IMR-90 (cell line): ENCODE measurements at places on chromosomes 13 and 19. TPM values are rescaled to one million over a fixed set of nuclear protein-coding genes. Genes with fewer than 3 reads are reported as not detected.

GRCh38 chr13:79442221-79442620 lies 36.2 kb upstream of the RBM26 start:
- no peaks in the 10 kb centered on the region for H3K27me3 ChIP-seq
- no peaks in the 10 kb centered on the region for H3K4me1 ChIP-seq
- DNase-seq, result no peak

DNA sequence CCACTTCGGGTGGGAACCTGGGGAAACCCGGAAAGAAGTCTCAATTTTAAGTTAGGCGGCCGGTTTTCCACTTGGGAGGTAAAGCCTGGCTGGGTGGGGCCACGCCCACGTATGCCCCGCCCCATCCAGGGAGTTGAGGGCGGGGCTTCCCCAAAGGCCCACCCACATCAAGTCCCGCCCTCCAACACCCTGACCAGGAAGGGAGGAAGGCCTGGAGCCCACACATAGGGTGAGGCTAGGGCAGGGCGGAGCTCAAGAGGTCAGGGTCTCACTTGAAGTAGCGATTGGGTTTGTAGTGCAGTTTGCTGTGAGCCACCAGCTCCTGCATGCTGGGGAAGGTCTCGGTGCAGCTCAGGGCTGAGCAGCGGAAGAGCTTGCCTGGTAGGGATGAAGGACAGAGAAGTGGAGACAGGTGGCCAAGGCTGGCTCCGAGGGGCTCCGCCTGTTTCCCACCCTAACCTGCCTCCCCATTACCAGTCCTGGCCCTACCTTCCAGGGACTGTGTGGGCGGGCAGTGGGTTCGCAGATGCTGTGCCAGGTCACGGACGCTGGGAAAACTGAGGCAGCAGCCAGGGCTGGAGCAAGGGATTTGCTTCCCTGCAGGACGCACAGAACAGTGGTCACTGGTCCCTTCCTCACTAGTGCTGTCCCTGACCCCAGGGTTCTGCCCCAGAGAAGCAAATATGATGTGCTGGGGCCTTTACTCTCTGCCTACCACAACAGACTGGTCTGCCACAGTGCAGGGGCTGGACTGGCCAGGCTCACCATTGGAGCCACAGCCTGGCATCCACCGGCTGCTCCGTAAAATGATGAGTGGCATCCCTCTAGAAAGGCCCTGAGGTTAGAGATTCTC lies 1.6 kb downstream of the ZNF414 start:
- no peaks in the 10 kb centered on the region for H3K27me3 ChIP-seq
- no peak for DNase-seq
- H3K4me1 ChIP-seq, result peaks cover 7% of the 10 kb centered on the region
- H3K4me3 ChIP-seq, result no peak overlapping the region
- H3K36me3 ChIP-seq, result peaks cover 2% of the 10 kb centered on the region; the same call in 1 of the 2 replicates

The USHBP1 gene
- polyA plus RNA-seq, result not detected in 2 replicates

The ZNF222 gene
- polyA plus RNA-seq, result 2.8 and 3.2 TPM in 2 replicates

DNA sequence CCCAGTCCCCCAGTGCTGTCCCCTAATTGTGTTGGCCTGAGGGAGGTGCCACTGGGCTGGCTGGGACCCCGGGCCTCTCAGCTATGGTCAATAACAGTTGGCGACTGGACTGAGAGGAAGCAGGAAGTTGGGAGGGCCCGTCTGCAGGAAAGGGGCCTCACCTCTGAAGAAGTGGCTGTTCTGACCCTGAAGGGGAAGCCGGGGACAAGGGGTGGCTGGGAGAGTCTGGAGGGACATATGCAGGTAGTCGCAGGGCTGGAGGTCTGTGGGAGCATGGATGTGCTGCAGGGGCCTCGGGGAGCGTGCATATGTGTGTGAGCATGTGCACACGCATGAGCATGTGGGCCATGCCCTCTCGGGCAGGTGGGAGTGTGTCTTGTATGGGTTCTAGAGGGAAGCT lies 5.9 kb downstream of the PKN1 start:
- no peaks in the 10 kb centered on the region for H3K27me3 ChIP-seq
- H3K4me1 ChIP-seq, result peaks cover 16% of the 10 kb centered on the region
- no peak overlapping the region for H3K4me3 ChIP-seq
- peaks cover 27% of the 10 kb centered on the region for H3K36me3 ChIP-seq

DNA sequence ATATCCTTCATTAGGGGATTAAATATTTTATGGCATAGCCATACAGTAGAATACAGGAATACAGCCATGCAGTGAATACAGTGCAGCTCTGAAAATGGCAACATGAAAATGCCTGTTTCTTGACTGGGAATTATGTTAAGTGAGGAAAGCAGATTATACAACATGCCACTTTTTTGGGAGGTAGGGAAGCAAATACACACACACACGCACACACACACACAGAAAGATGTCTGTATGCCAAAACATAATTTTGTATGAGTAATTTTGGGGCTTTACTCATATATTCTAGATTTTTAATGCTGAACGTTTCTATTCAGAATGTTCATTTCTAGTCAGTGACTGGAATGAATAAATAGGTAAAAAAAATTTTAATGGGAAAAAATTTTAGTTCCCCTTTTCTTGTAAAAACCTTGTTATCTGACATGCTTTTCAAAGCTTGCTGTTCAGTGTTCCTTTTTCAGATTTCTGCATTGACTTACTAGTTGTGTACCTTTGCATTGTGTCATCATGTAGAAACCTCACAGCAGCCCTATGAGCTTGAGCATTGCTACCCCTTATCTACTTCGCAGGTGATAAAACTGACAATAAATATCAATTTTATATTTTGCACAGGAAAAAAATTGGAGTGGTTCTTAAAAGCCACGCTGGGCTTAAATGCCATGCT lies 7.8 kb downstream of the GPR183 start:
- DNase-seq, result no peak
- H3K4me1 ChIP-seq, result no peaks in the 10 kb centered on the region
- H3K4me3 ChIP-seq, result no peak overlapping the region
- H3K27me3 ChIP-seq, result no peaks in the 10 kb centered on the region
- H3K36me3 ChIP-seq, result peaks cover 2% of the 10 kb centered on the region; the same call in 1 of the 2 replicates

The FCER2 gene
- not detected in 2 replicates for polyA plus RNA-seq

The COLGALT1 gene
- 117 and 124 TPM in 2 replicates for polyA plus RNA-seq

- H3K36me3 ChIP-seq, result no peaks in the 10 kb centered on the region
- no peaks in the 10 kb centered on the region for H3K27me3 ChIP-seq
- H3K4me3 ChIP-seq, result no peak overlapping the region
Observed at GRCh38 chr13:84121456-84121855, 239.2 kb upstream of the SLITRK1 start.

The ZNF850 gene
- 0.90 and 1.1 TPM in 2 replicates for polyA plus RNA-seq

DNA sequence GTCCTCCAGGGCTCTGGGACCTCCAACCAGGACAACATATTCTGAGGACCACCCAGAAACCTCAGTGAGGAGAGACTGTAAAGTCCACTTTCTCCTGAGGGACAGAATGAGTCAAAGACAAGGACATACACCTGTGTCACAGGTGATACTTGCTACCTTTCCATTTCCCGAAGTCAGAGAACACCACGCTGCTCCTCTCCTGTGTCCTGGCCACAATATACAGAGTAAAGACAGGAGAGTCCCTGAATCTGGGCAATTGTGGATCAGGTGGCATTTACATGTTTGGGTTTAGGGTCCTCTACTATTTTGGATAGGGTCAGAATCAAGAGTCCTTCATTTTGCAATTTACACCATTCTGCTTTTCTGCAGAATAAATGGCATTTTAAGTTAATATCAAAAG lies 4.9 kb downstream of the MED26 start:
- no peak for DNase-seq
- H3K27ac ChIP-seq, result no peak overlapping the region
- H3K27me3 ChIP-seq, result no peaks in the 10 kb centered on the region

DNA sequence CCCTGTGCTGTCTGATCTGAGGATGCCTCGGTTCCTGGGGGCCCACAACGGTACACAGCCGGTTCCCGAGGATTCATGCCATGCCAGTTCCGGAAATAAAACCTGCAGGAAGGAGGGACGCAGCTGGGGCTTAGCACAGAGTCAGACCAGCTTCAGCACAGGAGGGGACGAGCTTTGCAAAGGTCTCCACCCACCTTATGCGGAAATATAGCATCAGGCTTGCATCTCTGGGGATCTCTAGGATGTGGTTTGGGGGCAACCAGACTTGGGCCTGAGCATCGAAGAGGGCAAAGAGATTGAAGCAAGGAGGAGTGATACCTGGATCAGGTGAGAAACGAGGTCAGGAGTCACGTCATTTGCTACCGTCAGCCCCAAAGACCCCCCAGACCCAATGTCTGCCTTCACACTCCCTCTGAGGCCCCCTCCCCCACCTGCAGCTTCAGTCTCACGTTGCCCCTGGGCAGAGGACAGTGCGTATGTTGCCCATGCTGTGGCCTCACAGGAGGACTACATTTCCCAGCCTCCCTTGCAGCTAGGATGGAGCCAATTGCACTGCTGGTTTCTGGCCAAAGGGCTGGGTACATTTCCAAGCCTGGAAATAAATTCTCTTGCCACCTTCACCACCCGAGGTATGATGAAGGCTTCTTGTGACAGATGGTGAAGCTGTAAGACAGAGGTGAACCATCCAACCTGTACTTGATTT lies 12.1 kb downstream of the TYK2 start:
- no peak overlapping the region for H3K27ac ChIP-seq
- no peak overlapping the region for H3K4me3 ChIP-seq
- H3K36me3 ChIP-seq, result peaks cover 65% of the 10 kb centered on the region
- no peaks in the 10 kb centered on the region for H3K4me1 ChIP-seq

DNA sequence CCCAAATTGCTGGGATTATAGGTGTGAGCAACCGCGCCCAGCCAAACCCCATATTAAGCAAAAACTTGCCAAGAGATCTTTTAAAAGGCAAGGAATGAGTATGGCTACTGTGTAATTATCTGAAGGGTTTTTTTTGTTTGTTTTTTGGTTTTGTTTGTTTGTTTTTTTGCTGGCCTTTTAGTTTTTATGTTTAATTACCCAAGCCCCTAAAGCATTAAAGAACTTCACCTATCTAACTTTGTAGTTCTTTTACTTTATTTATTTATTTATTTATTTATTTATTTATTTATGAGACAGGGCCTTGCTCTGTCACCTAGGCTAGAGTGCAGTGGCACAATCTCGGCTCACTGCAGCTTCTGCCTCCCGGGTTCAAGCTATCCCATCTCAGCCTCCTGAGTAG lies 40.3 kb upstream of the GARRE1 start:
- peaks cover 5% of the 10 kb centered on the region for H3K4me1 ChIP-seq
- no peak overlapping the region for H3K27ac ChIP-seq
- DNase-seq, result no peak
- no peaks in the 10 kb centered on the region for H3K27me3 ChIP-seq
- peaks cover 29% of the 10 kb centered on the region for H3K36me3 ChIP-seq

DNA sequence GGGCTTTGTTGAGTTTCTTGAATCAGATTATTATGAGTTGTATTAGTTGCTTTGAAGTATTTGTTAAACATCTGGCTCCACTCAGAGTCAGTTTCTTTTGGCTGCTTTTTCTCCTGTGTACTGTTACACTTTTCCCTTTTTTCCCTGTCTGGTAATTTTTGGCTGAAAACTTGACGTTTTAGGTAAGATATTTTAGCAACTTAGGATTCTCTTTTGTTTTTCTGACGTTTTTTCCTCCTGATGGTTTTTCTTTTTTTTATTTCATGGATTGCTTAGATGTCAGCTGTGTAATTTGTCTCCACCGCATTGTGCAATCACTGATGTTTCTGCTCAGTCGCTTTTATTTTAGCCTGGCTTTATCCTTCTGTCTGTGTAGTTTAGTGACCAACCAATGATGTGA lies 20.7 kb downstream of the RFC3 start:
- H3K4me3 ChIP-seq, result no peak overlapping the region
- no peaks in the 10 kb centered on the region for H3K36me3 ChIP-seq
- H3K27me3 ChIP-seq, result no peaks in the 10 kb centered on the region
- no peak overlapping the region for H3K27ac ChIP-seq

The DHRS12 gene
- polyA plus RNA-seq, result 1.5 and 1.6 TPM in 2 replicates

- DNase-seq, result no peak
- H3K4me3 ChIP-seq, result no peak overlapping the region
- no peaks in the 10 kb centered on the region for H3K36me3 ChIP-seq
- H3K27me3 ChIP-seq, result no peaks in the 10 kb centered on the region
- no peaks in the 10 kb centered on the region for H3K4me1 ChIP-seq
Observed at GRCh38 chr19:51739466-51740213, 12.0 kb downstream of the FPR1 start.

GRCh38 chr13:108176685-108177274 lies 38.6 kb downstream of the LIG4 start:
- H3K27me3 ChIP-seq, result no peaks in the 10 kb centered on the region
- no peak overlapping the region for H3K4me3 ChIP-seq
- peak; percentile 22 for DNase-seq
- H3K36me3 ChIP-seq, result no peaks in the 10 kb centered on the region
- no peaks in the 10 kb centered on the region for H3K4me1 ChIP-seq

The DENND1C gene
- not detected in 2 replicates for polyA plus RNA-seq

The RTBDN gene
- 0.07 and 0.14 TPM in 2 replicates for polyA plus RNA-seq

The ZNF613 gene
- polyA plus RNA-seq, result 2.3 and 3.3 TPM in 2 replicates

- H3K4me3 ChIP-seq, result no peak overlapping the region
- no peak overlapping the region for H3K27ac ChIP-seq
- H3K4me1 ChIP-seq, result no peaks in the 10 kb centered on the region
- no peaks in the 10 kb centered on the region; the same call in 1 of the 2 replicates for H3K27me3 ChIP-seq
- H3K36me3 ChIP-seq, result no peaks in the 10 kb centered on the region
- DNase-seq, result peak; percentile 16
Observed at GRCh38 chr19:12567951-12568350, 16.7 kb upstream of the ZNF564 start.

DNA sequence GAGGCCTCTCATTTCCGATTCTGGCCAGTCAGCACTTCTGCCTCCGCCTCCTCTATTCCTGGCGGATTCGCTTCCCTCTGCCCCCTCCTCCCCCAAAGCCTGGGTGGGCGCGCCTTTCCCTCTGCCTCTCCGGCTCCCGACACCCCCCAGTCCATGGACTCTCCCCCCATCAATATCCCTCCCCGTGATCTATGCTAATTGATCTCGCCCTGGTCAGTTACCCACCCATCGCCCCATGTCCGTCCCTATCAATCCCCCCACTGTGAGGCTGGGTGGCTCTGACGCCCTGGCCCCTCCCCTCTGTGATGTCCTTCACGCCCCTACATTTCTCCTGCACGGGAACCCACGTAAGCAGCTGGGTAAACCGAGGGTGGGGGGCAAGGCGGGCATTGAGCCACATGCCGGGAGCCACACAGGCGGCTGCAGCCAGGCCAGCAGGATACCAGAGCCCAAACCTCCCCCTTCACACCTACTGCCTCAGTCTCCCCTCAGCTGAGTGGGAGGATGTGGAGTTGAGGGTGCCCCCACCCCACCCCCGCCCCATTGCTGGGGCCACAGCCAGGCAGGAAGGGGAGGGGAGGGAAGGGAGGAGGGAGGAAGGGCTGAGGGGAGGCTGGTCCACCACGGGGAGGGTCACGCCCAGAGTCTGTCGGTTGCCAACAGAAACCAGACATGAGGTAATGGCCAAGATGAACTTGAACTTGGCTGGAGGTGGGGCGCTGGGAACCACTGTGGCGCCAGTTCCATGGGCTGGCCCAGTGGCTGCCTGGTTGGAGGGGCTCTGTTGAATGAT lies 21.0 kb downstream of the SMIM24 start:
- H3K36me3 ChIP-seq, result peaks cover 43% of the 10 kb centered on the region
- H3K27me3 ChIP-seq, result no peaks in the 10 kb centered on the region
- H3K27ac ChIP-seq, result peak overlapping the region; percentile 51
- H3K4me3 ChIP-seq, result no peak overlapping the region
